ENCODE measurements at places on chromosomes 3 and 15. TPM values are rescaled to one million over a fixed set of nuclear protein-coding genes. Genes with fewer than 3 reads are reported as not detected.

- DNase-seq, result no peak
These were observed 116.2 kb downstream of the CHSY1 start for GRCh38 chr15:101135532-101136166.

DNA sequence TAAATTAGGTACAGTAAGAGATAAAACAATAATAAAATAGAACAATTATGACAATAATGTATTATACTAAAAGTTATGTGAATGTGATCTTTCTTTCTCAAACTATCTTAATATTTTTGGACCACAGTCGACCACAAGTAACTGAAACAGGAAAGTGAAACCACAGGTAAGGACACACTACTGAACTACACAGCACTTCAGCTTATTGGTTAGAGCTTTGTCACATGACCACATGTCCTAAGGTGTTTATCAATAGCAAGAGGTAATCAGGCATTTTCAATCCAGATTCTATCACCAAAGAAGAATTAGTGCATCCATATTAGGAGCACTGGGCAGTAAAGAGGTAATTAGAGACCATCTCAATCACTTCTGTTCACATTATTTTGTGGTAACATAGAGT lies 392.8 kb downstream of the RSL24D1 start:
- no peak for DNase-seq

DNA sequence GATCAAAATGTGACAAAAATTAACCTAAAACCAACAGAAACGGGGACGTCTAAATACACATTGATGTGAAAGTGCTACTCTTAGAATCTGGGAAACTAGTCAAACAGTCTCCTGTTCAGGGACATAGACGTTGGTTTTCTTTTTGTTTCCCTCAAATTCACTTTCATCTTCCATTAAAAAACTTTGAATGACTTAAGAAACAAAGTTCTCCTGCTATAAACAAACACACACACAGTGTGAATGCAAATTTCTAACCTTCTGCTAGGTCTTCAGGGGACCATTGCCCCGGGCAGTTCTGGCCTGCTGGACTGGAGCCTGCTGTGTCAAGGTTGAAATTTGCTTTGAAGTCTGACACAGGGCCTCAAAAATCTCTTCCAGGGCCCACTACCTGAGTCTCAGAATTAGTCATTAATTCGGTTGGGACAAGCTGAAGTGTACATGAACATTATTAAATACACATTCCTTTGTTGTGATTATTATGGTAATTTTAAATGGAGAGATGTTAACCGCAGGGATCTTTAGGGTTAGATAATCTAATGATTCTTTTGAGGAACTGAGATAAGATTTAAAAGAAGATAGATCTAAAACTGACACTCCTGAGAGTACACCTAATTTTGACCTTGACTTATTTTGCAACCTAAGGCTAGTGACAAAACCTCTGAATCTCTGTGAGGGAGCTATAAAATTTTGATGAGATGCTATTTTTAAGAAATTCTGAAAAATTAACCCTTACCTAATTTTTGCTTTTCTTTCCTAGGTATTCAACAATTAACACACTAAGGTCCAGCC lies 1260.4 kb downstream of the ROBO1 start:
- DNase-seq, result no peak

DNA sequence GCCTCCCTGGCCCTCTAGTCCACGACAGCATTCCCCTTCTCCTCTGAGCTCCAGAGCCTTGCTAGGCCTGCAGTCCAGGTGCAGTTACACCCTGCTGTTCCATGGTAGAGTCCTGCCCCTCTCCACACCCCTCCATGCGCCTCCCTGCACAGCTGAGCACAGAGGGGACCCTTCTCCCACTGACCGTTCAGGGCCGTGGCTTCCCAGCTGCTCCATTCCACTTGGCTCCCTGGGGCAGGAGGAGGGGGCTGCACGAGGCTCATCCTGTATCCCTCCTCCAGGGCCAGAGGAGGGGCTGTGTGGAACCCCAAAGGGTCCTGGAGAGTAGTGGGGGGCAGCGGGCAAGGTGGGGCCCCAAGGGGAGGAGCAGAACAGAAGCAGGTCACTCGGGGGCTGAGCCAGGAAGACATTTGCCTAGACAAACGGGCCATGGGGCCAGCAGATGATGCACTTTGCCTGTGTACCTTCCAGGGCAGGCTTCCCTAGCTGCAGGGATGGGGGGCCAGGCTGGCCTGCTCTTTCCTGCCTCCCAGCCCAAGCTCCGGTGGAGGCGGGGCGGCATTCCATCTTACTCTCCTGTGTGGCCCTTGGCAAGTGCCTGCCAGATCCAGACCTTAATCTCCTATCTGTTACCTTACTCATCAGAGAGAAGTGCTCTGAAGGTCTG lies 20.7 kb upstream of the GOLGA6C start:
- DNase-seq, result no peak

Gene IGSF11
- 0.76 TPM for total RNA-seq

- no peak for DNase-seq
These were observed 48.1 kb downstream of the SH3BP5 start for GRCh38 chr3:15284121-15284889.

DNA sequence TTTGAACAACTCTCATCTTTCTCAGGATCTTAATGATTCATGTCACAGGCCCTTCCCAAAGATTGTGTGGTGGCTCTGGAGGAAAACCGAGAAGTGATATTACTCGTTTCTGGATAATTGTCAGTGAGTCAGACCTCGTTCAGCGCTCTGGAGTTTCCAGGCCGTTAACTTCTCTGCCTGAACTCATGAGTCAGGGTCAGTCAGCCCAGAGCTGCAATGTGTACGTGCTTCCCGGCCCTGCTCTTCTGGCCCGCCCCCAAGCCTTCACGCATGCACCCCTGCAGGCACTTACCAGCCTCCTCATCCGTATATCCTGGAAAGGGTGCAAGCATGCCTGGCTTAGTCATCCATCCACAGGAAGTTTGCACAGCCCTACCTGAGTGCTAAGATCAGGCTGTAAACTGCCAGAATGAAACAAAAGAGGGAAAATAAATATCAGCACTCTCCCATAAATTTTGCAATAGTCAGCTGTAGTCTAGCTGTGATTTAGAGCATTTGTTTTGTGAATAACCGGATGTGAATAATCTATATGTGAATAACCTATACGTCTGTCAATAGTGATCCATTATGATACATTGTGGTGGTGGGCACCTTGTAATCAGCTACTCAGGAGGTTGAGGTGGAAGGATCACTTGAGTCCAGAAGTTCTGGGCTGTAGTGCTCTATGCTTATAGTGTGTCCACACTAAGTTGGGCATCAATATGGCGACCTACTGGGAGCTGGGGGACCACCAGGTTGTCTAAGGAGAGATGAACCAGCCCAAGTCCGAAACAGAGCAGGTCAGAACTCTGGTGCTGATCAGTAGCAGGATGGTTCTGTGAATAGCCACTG lies 35.3 kb upstream of the SEMA4B start:
- DNase-seq, result peak; percentile 11

DNA sequence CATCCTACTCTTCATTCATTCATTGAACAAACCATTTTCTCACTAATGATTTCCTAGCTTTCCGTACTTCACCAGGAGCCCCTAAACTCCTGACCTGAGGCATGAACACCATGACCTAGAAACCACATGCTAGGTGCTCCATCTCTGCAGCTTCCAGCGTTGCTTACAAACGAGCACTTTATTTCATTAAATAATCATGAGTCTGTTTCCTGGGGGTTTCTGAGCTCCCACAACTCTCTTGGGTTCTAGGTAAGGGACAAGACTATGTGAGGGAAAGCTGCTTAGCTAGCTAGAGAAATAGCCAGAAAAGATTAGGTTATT lies 1.3 kb downstream of the MAP2K1 start:
- DNase-seq, result no peak

- no peak for DNase-seq
These were observed 90.1 kb downstream of the FNDC3B start for GRCh38 chr3:172129498-172129849.

DNA sequence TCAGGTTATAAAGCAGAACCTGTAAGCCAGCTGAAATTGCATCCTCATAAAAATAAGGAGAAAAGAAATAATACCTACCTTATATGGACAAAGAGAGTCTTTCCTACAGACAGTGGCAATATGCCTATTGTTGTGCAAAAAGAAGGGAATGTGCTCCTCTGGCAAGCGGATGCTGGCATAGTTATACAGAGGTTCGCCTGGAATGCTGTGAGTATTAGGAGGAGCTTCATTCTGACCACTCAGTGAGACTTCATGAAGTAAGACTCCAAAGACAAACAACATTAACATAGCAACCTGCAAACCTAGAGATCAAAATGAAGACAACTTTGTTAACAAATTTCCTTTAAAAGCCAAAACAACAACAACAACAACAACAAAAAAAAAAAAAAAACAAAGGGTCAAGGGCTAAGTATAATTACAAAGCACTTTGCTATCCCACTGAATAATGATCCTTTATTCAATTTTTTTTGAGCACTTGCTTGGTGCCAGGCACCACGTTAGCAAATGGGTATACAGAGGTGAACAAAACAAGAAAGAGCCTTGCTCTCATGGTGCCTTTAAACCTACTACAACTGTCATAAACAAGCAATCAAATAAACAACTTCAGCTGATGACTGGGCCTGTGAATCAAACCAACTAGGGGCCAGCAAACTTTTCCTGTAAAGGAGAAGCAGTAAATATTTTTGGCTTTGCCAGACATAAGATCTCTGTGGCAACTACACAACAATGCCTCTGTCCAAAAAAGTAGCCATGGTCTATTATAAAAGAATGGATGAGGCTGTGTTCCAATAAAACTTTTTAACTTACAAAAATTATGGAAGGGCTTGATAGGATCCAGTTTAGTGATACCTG lies 3.7 kb downstream of the EOGT start:
- DNase-seq, result no peak

- no peak for DNase-seq
These were observed 632.7 kb downstream of the CADM2 start for GRCh38 chr3:85591451-85591850.
